ENCODE measurements at places on chromosomes 3 and 15.
A peak's percentile ranks its signal among the peaks of the same experiment; 100 is the strongest.

DNA sequence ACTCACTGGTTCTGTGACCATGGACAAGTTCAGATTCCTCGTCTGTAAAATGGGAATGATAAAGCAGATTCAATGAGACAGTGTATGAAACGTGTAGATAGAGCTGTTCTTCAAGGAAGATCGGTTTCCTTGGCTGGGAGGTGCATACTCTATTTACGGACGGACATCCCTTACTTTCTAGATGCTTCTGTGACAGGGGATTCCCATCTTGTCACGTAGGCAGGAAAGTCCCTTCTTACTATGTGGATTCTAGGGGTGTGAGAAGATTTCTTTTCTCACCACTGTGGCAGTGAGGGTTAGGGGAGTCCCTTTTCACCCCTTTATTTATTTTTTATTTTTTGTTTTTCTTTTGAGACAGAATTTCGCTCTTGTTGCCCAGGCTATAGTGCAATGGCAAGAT is 180.9 kb upstream of the TBL1XR1 start:
- DNase-seq, result peak; percentile 47

DNA sequence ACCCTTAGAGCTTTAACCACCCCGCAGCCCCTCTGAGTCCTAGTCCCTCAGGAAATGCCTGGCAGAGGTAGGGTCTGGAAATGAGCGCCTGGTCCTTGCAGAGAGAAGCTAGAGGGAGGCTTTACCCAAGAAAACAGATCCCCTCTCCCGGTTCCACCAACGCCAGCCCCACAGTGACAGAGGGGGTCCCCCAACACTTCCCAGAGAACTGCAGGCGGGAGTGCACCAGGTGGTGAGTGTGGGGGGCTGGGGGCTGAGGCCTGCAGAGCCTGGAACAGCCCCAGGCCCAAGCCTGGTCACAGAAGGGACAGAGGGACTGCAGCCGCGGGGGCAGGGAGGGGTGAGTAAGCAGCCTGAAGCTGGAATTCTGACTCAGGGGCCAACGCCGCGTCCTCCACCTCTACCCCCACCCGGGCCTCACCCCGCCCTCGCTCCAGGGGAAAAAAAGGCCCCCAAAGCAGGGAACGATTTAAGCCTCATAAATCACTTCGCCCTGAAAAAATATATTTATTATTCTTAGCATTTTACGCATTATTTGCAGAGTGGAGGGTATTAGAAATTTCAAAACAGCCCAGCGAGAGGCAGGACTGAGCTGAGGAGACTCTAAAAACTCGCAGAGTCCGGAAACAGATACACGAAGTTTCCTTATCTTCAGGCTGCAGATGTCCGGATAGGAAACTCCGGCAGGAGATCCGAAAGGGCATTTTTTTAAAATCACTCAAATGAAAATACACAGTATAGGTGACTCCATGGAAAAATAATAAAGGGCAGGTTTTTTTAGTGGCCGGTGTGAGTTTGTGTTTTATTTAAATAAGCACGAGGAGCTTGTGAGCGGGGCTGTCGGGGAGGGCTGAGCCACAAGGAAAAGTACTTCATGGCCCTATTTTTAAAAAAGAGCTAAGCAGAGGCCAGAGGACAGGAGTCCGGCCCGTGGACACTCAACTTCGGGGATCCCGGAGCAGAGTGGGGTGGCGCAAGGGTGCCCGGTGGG is 10.0 kb downstream of the GATA2 start:
- peak; percentile 79 for DNase-seq

DNA sequence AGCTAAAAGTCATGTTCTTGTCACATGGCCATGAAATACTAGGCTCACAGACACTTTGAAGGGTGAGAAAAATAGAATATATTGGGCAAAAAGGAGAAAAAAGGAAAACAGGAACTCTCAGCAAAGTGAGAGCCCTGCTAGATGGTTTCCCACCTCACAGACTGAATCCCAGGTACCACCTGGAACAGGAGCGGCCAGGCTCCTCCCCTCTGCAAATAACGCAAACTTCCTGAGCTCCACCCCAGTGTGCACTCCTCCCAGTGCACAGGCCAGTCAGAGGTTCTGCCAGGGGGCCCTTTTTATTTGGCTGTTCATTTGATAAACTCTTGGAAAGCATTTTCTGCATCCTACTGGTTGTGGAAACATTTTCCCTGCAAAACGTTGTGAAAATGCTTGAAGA is 780.4 kb downstream of the TBL1XR1 start:
- DNase-seq, result no peak

- no peak for DNase-seq
Observed at GRCh38 chr3:126962756-126963155, 20.2 kb upstream of the PLXNA1 start.

GRCh38 chr3:128709506-128710210 is 16.3 kb upstream of the RAB7A start:
- DNase-seq, result no peak

DNA sequence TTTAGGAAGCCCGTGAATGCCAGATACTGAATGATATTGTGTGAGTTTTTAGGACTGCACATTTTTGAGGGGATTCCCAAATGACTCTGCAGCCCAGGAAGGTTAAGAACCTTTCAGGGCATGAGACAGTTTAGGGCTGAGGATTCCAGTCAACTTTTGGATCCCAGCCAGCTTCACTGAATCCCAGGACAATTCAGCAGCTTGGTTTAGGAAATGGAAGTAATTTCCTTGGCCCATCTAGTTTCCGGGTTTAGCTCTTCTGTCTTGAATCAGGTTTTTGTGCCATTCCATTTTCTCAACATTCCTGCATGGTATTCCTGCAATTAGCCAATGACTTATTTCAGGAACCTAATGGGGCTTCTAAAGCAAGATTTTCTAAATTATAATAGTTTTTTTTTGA is 253.9 kb downstream of the LSAMP start:
- DNase-seq, result no peak

DNA sequence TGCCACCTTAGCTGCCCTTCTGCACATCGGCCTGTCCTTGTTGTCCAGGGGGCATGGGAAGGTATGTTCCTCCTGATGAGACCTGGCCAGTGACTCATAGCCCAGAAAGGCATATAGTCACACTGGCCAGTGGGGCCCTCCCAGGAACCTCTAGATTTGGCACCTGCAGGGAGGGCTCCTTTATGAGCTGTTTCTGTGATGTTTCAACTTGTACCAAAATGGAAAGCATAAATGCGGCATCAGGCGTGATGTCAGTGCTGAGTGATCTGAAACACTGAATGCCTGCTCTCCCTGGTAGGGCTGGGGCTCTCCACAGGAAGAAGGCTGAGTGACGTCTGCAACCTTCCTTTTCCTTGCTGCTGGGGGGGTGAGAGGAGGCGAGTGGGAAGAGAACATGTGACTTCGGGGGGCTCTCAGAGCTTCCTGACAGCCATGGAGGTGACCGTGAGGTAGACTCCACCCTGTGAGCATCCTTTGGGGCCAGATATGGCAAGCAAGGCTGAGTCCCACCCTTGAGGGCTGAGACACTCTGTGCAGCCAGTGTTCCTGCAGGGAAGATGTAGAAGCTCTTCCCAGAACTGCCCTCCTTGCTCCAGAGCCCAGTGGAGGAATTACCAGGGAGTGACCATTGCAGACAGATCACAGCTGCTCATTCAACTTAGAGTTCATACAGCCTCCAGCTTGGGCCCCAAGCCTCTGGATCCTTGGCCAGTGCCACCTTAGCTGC is 37.1 kb upstream of the APEH start:
- no peak for DNase-seq
